ENCODE measurements at places on chromosomes 6 and 20.

GRCh38 chr6:107392069-107392468 lies 67.3 kb downstream of the PDSS2 start:
- H3K27ac ChIP-seq: no peak overlapping the region
- peaks cover 29% of the 10 kb centered on the region for H3K36me3 ChIP-seq
- H3K27me3 ChIP-seq: no peaks in the 10 kb centered on the region

DNA sequence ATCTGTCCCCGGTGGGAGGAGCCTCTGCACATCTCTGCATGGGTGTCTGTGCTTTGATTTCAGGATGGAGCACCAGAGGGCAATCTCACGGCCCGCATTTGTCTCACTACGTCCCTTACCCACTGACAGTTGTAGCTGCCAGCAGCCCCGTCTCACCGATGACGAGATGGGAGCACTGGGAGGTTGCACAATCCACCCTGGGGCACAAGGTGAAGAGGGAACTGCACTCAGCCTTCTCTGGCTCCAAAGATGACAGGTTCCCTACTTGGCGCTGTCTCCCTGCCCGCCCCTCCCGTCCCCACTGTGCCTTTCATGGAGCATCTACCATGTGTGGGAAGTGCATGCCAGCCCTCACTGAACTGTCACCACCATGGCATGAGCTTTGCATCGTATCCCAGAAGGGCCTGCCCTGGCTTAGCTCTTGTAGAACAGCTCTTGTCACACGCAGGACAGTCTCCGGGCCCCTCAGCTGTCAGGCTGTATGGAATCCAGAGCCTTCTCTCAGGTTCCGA lies 99.9 kb upstream of the PMEPA1 start:
- H3K36me3 ChIP-seq: no peaks in the 10 kb centered on the region
- H3K27ac ChIP-seq: peak overlapping the region; percentile 71
- peaks cover 33% of the 10 kb centered on the region for H3K4me1 ChIP-seq
- H3K4me3 ChIP-seq: no peak overlapping the region
- peaks cover 9% of the 10 kb centered on the region for H3K27me3 ChIP-seq
- no peak for DNase-seq

GRCh38 chr6:39224523-39225182 lies 4.6 kb downstream of the KCNK5 start:
- no peak overlapping the region for H3K27ac ChIP-seq
- H3K36me3 ChIP-seq: peaks cover 4% of the 10 kb centered on the region
- no peak for DNase-seq
- peak overlapping the region; percentile 40 for H3K4me3 ChIP-seq
- peaks cover 44% of the 10 kb centered on the region for H3K4me1 ChIP-seq

DNA sequence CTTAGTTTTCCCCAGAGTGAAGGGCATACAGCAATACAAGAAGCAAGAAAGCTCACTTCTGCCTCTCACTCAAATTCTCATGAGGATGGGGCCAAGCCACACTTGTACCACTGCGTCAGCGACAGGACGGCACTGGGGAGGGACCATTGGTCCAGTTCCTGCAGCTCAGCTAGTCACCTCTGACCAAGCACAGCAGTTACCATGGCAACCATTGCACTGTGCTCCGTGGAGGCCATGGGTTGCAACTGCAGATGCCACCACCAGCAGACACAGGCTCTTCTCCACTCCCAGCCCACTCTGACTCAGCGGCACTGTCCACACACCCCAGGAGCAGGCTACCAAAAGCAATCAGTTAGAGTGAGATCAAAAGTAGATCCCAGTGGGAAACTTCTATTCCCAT lies 441.1 kb upstream of the ARID1B start:
- H3K27ac ChIP-seq: no peak overlapping the region
- H3K27me3 ChIP-seq: no peaks in the 10 kb centered on the region
- H3K4me3 ChIP-seq: no peak overlapping the region
- H3K4me1 ChIP-seq: peaks cover 7% of the 10 kb centered on the region
- no peak for DNase-seq

DNA sequence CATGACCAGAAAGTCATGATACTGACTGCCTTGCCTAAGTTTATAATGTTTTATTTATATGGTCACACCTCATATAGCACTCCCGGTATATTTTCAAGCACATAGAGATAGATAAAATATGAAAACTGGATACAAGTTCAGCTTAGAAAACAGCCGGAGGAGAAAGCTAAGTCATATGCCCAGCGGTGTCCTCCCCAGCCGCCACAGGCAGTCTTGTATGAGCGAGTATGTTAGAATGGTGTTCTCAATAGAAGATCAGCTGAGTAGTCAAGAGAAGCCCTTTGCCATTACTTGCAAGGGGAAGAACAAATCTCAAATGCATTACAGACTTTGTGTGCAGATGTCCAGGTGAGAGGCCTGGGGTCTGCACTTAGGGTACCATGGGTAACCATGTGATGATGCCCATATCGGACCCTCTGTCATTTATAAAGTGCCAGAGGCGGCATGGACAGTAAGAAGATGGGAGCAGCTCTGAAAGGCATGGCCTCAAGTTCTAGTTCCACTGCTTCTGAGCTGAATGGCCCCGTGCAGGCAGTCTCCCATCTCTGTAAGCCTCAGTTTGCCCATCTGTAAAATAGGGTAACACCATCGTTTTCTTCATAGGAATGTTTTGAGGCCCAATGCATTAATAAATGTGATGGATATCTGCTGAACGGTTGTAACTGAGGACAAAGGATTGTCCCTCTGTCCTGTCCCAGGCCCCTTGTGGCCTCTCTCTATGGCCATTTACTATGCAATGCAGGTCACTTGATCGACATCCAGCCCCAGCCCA lies 195.7 kb upstream of the SNX9 start:
- no peaks in the 10 kb centered on the region for H3K27me3 ChIP-seq
- no peak overlapping the region for H3K27ac ChIP-seq
- DNase-seq: no peak
- H3K36me3 ChIP-seq: no peaks in the 10 kb centered on the region
- H3K4me3 ChIP-seq: no peak overlapping the region

DNA sequence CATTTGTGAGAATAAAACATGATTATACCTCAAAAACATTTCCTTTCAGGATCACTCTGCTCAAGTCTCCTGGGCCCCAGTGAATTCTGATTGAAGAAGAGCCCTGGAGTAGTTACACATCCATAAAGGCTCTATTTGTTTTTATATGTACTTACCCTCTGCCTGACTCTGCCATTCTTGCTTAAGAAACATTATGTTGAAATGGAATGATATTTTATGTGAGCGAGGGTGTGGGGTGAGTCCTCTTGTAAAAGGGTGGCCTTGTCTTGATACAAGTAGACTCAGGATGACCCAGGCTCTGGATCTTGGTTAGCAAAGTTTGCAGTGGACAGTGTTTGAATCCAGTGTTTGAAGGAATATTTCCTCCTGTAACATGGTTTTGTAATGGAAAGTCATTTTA lies 215.4 kb upstream of the PREP start:
- no peak for DNase-seq
- no peaks in the 10 kb centered on the region for H3K4me1 ChIP-seq

DNA sequence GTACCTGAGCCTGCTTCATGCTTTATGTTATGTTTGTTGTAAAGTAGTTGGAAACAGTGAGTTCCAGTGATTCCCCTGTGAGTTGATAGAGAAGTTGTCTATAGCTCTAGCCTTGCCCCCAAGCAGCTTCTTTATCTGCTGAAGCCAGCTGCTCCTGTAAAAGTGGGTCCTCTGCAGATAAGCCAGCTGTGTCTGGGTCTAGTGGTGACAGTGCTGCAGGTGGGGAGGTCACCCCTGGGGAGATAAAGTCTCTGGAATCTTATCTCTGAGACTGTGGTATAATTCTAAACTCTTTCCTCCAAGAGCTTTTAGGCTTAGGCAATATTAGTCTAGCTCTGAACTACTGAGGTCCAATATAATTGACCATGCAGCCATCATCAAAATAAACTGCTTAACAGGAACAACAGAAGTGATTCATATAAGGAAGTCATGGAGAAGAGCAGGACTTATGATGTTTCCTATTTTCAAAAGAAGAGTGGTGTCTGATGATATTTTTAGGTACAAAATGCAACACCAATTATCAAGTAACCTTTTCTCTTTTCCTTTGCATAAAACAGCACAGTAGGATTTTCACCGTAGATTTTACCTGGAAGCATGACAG lies 44.2 kb upstream of the TMEM217 start:
- no peaks in the 10 kb centered on the region for H3K27me3 ChIP-seq
- no peak overlapping the region for H3K4me3 ChIP-seq
- peaks cover 42% of the 10 kb centered on the region for H3K36me3 ChIP-seq
- DNase-seq: no peak
- H3K4me1 ChIP-seq: peaks cover 15% of the 10 kb centered on the region
- no peak overlapping the region for H3K27ac ChIP-seq

DNA sequence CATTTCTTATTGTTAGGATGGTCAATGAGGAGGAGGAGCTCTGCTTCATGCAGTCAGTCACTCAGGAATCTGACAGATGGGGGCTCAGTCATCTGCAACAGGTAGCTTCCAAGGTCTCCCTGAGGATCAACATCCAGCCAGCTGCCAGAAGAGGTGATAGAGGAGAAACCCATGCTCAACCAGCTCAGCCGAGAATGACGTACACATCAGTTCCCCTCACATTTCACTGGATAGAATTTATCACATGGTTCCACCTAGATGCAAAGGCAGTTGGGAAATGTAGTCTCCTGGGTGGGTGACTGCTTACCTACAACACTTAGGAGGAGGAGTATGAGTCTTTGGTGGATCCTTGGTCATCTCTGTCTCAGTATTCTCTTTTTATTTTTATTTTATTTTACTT lies 144.5 kb downstream of the CEBPB start:
- H3K4me1 ChIP-seq: peaks cover 78% of the 10 kb centered on the region
- H3K27me3 ChIP-seq: no peaks in the 10 kb centered on the region
- DNase-seq: no peak
- no peak overlapping the region for H3K4me3 ChIP-seq

GRCh38 chr6:73329201-73329600 lies 24.9 kb downstream of the DPPA5 start:
- no peaks in the 10 kb centered on the region for H3K36me3 ChIP-seq
- DNase-seq: no peak
- H3K27me3 ChIP-seq: peaks cover 26% of the 10 kb centered on the region
- no peak overlapping the region for H3K27ac ChIP-seq
- H3K4me1 ChIP-seq: no peaks in the 10 kb centered on the region

DNA sequence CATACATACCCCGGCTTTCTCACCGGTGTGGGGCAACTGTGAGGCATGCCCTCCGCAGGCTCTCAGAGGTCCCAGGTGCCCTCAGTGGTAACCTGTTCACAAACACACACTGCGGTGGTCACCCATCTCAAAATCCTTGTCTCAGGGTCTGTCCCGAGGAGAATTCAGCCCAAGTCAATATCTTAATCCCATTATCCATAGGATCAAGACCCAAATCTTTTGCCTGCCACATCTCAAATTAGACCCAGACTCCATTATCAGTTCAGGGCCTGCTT lies 140.8 kb downstream of the CDC5L start:
- no peak overlapping the region for H3K4me3 ChIP-seq
- no peak for DNase-seq
- peaks cover 20% of the 10 kb centered on the region for H3K27me3 ChIP-seq
- peaks cover 17% of the 10 kb centered on the region for H3K4me1 ChIP-seq
- H3K27ac ChIP-seq: no peak overlapping the region
- H3K36me3 ChIP-seq: no peaks in the 10 kb centered on the region

- H3K27ac ChIP-seq: peak within 1 kb of the TSS; percentile 36
- H3K27me3 ChIP-seq: peaks cover 69% of the 10 kb centered on the region
- peaks cover 14% of the 10 kb centered on the region for H3K4me1 ChIP-seq
- DNase-seq: no peak
- no peaks in the 10 kb centered on the region for H3K36me3 ChIP-seq
Measured at GRCh38 chr6:69866351-69866769, at the start of gene COL19A1. TSS of gene COL19A1 (plus strand) at chr6:69866556. CDS start at chr6:69879568, 13,012 bp downstream.

- peaks cover 4% of the 10 kb centered on the region for H3K27me3 ChIP-seq
- DNase-seq: no peak
- no peak overlapping the region for H3K4me3 ChIP-seq
- no peak overlapping the region for H3K27ac ChIP-seq
- H3K36me3 ChIP-seq: no peaks in the 10 kb centered on the region
Measured at GRCh38 chr6:104629826-104630225, 229.9 kb downstream of the HACE1 start.

GRCh38 chr20:52500157-52500556 lies 308.6 kb upstream of the ZFP64 start:
- DNase-seq: no peak
- no peaks in the 10 kb centered on the region for H3K36me3 ChIP-seq
- no peak overlapping the region for H3K27ac ChIP-seq

GRCh38 chr6:17905611-17906592 lies 81.5 kb downstream of the KIF13A start:
- H3K4me1 ChIP-seq: peaks cover 10% of the 10 kb centered on the region
- no peak for DNase-seq
- no peak overlapping the region for H3K27ac ChIP-seq

GRCh38 chr6:170092826-170093225 lies 198.1 kb downstream of the DLL1 start:
- H3K4me3 ChIP-seq: no peak overlapping the region
- no peak for DNase-seq
- no peak overlapping the region for H3K27ac ChIP-seq

GRCh38 chr6:157280947-157281346 lies 42.4 kb downstream of the TMEM242 start:
- DNase-seq: no peak
- H3K4me3 ChIP-seq: no peak overlapping the region
- peaks cover 4% of the 10 kb centered on the region for H3K4me1 ChIP-seq

DNA sequence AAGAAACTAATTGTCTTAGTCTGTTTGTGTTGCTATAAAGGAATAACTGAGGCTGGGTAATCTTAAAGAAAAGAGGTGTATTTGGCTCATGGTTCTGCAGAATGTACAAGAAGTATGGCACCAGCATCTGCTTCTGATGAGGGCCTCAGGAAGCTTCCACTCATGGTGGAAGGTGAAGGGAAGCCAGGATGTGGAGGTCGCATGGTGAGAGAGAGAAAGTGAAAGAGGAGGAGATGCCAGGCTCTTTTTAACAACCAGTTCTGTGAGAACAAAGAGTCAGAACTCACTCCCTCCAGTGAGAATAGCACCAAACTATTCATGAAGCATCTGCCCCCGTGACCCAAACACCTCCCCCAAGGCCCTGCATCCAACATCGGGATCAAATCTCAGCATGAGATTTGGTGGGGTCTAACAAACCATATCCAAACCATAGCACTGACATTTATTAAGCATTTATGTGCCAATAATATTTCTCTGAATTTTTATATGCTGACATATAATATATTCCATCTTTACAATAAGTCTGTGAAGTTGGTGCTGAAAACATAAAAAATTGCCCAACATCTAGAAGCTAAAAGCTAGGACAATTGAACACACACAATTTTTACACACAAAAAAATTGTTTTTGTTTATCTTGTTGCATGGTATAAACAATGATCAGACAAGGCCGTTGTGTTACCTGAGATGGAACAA lies 29.2 kb upstream of the BTN3A2 start:
- H3K27me3 ChIP-seq: peaks cover 33% of the 10 kb centered on the region
- no peak overlapping the region for H3K27ac ChIP-seq
- DNase-seq: no peak
- no peaks in the 10 kb centered on the region for H3K36me3 ChIP-seq
- H3K4me3 ChIP-seq: no peak overlapping the region

DNA sequence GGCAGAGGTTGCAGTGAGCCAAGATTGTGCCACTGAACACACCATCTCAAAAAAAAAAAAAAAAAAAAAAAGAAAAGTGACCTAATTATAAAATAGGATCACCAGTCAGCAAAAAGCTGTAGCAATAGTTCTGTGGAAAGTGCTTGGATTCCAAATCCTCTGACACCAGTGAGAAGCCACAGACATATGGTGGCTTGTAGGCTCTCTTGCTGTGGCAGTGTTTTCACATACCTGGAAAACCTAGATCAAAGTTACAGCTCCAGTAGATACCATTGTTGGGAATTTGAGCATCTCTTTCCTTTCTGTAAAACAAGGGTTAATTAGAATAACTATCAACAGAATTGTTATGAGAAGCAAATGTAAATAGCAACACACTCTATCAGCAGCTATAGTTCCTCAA lies 4.1 kb downstream of the CCDC170 start:
- H3K36me3 ChIP-seq: no peaks in the 10 kb centered on the region
- H3K27me3 ChIP-seq: peaks cover 47% of the 10 kb centered on the region
- no peak for DNase-seq
- no peak overlapping the region for H3K4me3 ChIP-seq

All from type B pancreatic cell (in vitro differentiated cells).